Stimulated activated CD4-positive, alpha-beta T cell treated with anti-CD3 and anti-CD28 coated beads, Interleukin-12 subunit alpha, Interleukin-12 subunit beta, amount 100 ng/mL, for 48 hours (primary cell): ENCODE measurements at places on chromosomes 16 and 17.

- no peak for DNase-seq
These were observed 239.9 kb downstream of the PRKCA start for GRCh38 chr17:66542129-66542966.

GRCh38 chr16:87165885-87166284 lies 151.3 kb downstream of the C16orf95 start:
- DNase-seq: no peak

- DNase-seq: no peak
These were observed 52.5 kb downstream of the EFCAB13 start for GRCh38 chr17:47376247-47376646.

GRCh38 chr17:31371511-31372097 lies 19.9 kb upstream of the RAB11FIP4 start:
- no peak for DNase-seq

- DNase-seq: no peak
These were observed 382.2 kb upstream of the CDH5 start for GRCh38 chr16:65984296-65984695.

- DNase-seq: no peak
These were observed 100.8 kb downstream of the IRX5 start for GRCh38 chr16:55031481-55031880.

GRCh38 chr17:53630115-53630514 lies 192.6 kb upstream of the KIF2B start:
- no peak for DNase-seq

DNA sequence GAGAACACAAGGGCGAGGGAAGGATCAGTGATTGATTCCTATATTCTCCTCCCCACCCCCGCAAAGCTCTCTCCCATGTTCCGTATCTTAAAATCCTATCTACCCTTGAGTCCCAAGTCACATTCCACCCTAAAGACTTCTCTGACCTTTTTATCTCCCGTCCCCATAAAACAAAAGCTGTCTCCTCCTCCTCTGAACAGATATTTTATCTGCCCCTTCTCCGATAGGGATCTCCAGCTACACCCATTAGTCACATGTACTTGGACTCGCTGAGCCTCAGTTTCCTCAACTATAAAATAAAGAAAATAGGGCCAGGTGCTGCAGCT lies 12.8 kb downstream of the GGA2 start:
- no peak for DNase-seq

DNA sequence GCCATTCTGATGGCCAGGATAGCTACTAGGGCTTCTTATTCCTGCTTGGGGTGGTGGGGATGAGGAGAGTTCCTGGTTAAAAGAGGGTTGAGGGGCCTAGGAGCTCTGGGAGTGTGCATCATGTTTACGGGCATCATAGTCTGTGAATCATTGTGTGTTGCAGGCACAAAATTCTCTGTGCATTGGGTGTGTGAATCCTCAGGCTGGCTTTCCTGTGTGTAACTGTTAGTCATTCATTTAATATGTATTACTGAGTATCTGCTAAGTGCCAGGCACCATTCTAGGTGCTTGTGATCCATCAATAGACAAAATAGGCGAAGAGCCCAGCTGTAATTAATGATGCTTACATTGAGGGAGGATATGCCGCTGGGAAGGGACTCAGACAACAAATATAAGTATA lies 5.8 kb downstream of the PPY start:
- DNase-seq: no peak

DNA sequence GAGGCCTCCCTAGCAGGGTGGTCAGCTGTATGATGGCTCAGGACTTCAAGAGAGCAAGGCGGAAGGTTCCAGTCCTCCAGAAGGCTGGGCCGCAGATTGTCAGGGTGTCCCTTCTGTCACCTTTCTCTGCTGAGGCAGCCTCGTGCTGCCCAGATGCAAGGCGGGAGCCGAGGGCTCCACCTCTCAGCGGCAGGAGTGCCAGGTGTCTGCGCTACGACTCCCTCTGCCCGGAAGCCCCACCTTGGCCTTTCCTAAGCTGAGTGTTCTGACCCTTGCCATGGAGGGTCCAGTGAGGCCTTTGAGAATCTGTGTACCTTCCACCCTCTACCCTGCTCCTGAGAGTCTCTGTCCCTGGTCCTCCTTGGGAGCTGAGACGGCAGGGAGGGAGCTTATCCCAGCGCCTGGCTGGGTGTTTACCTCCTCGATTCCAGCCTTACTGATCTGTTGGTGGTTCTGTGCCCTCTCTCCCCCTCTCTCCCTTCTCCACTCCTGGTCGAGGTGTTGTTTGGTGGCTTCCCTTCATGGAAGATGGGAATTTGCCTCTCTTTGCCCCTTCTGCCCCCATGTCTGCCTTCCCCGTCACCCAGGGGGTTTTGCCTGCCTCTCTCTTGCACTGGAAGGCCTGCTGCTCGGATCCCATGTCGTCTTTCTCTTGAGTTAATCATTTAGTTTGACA lies 2.2 kb upstream of the ZNF750 start:
- no peak for DNase-seq

DNA sequence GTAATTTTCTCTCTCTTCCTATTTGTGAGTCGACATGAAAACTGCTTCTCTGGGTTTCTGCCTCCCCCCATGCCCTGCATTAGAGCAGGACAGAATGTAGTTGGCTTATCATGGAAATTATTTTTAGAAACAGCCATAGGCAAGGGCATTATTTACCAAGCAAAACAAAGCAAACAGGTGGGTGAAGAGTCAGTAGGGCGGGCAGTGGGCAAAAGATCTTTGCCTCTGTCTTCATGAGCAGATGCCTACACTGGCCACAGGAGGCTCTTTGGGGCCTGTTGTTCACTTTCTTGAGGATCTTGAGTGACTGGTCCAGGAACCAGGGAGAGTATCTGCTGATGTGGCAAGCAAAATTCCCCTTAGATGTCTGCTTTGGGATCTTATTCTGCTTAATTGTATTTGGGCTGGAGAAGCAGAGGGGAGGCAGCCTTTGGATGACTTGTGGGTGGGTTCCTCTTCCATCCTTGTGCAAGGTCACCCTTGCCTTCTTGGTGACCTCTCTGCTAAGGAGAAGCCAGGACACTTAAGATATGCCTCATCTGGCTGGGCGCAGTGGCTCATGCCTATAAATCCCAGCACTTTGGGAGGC lies 42.5 kb upstream of the CLEC19A start:
- DNase-seq: no peak

DNA sequence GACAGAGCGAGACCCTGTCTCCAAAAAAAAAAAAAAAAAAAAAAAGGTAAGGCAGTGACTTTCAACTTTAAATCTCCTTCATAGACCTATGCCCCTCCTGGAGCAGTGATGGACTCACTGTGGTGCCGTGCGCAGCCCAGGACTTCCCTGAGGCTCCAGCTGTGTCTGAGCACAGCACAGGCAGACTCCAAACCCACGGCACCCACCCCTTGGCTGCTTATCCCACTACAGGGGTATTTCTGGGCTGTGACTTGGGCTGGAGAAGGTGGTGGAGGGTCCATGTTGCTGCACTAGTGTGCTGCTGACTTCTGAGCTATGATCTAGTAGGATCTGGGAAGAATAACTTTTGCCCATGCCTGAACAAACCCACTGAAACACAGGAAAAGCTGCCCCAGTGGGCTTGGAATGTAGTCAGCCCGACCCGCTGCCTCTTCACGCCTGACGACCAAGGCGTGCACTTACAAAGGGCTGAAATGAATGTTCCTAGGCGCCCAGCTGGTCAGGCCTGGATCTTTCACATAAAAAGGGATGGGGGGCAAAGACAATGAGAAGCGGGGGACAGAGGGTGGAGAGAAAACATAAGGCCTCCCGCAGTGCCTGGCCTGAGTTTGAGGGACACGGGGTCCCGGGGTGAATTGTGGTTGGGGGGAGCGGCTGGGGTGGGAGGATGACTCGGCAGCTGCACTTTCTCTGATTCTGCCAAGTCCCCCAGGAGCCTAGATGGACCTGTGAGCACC lies 83.0 kb downstream of the IRF8 start:
- DNase-seq: no peak

DNA sequence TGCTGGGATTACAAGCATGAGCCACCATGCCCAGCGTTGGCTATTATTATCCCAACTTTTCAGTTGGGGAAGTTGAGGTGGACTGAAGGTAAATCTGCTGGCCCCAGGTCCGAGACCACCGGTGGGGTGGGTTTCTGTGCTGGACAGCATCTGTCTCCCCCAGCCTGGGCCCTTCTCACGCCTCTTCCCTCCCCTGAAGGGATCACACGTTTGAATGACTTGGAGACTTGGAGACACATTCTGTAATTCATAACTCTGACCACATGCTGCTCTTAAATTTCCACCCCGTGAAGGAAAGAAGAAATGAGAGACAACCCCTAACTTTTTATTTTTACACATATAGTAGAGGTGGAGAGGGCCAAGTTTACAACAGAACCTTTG lies 109.8 kb downstream of the MSI2 start:
- no peak for DNase-seq

GRCh38 chr17:30274887-30275286 lies 16.9 kb downstream of the BLMH start:
- no peak for DNase-seq

GRCh38 chr17:72419866-72420774 lies 299.3 kb downstream of the SOX9 start:
- DNase-seq: no peak

- DNase-seq: no peak
These were observed 17.9 kb upstream of the SMIM5 start for GRCh38 chr17:75615301-75615700.

DNA sequence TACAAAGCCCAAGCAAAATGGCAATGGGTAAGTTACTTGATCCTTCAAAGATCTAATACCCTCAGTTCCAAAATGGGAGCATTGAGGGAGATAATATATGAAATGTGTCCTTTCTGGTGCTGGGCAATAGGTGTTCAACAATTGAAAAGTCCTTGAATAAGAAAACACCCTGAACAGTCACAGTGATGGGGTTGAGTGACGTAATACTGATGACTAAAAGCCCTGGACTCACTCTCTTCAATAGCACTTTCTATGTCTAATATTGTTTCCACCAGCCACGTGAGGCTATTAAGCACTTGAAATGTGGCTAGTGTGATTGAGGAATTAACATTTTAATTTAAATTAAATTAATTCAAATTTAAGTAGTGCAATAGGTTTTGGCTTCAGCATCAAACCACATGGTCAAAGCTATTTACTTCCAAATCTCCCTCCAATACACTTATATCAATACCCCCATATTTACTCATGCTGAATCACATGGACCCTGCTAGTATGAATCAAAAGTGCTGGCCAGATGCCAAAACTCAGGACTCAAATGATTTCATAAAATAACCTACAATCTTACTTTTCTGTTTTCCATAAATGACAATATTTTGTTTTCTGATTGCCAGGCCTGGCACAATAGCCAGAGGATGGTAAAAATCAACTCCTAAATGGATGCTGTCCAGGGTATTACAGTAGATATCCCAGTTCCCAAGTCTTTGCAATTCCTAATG lies 516.2 kb downstream of the HAPSTR1 start:
- no peak for DNase-seq

GRCh38 chr17:5115673-5116651 lies at the start of gene USP6:
USP6 (plus strand) TSS chr17:5116032; CDS start chr17:5130368, 14,336 bp downstream.
- no peak for DNase-seq

DNA sequence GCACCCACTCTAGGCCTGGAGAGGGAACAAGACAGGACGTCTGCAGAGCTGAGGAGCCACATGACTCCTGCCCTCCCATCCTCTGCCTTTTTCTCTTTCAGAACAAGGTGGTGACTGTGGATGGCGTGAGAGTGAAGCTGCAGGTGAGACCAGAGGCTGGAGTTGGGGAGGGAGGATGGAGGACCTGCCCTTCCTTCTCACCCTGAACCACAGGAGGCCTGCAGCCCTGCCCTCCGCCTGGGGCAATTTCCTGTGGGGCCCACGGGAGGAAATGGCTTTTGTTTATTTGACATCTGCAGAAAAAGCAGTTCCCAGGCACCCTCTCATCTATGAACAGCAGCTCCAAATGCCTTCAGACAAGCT lies 5.1 kb downstream of the RAB37 start:
- DNase-seq: no peak

DNA sequence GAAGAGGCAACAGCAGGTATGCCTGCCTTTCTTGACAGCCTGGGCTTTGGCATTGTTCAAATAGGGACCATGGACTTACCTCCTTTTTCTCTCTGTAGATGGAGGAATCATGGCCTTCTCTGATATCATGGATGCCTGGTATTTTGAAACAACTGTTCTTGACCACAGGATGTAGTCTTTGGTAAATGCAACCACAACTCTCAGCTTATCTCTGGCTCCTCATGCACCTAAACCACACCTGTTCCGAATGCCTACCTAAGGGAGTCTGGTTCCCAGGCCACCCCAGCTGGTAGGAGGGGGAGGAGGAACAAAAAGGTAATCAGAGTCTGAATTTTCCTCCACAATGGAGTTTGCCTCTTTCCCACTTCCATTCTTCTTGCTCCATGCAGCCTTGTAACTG lies 18.8 kb downstream of the CDK5RAP3 start:
- DNase-seq: no peak

DNA sequence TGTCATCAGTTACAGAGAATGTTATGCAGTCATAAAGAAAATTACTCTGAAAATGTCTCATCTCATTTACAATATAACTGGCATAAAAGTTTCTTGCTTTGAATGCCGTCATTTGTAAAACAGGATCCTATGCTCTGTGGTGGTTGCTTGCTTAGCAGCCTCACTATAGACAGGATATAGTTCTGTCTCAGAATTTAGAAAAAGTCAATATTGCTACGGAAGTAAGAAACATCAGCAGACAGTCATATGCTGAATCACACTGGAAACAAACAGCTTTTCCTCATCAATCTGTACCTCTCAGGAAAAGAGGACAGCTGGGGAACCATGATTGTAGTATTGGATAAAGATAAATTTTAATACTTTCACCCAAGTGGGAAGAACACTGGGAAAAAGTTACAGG lies 105.5 kb downstream of the MYO1D start:
- DNase-seq: no peak

DNA sequence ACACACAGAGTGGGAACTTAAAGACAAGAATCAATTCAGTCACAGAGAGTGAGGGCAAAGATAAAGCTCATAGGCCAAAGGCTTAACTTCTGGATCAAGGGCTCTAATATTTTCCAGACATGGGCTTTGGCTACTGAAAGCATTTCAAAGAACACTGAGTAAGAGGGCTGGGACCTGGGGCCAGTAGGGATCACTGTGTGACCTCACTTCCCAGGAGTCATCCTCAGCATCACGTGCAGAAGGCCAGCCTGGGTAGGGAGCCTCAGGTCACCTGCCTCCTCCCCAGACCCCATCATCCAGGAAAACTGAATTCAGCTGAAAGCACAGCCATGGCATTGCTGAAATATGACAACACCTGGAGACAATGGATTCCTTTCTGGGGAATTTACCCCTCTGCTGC lies 163.5 kb downstream of the RAB11FIP4 start:
- no peak for DNase-seq

- DNase-seq: no peak
These were observed 408.1 kb downstream of the KCNJ2 start for GRCh38 chr17:70577456-70577855.
